Activated CD4-positive, alpha-beta T cell treated with anti-CD3 and anti-CD28 coated beads, Interleukin-2, amount 10 ng/mL, durations not matched to agents 7 days and 5 days (primary cell): ENCODE measurements at places on chromosomes 6 and 20.

DNA sequence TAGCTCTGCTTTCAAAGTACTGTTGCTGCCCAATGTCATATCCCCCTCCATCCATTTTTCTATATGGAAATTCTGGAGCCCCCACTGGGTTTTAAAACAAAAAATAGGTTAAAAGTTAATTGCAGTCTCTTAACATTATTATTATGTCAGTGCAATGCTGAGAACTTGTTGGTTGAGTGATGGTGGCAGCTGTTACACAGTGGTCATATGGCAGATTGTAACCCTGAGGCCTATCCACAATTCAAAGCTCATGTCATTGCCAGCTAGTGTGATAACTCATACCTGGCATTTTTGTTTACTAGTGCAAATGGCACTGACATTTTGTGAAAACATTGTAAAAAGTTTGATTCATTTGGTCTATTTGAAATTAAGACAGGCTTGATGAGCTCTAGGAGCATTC lies 305.7 kb upstream of the FLRT3 start:
- H3K36me3 ChIP-seq: no peaks in the 10 kb centered on the region
- H3K4me3 ChIP-seq: no peak overlapping the region
- no peaks in the 10 kb centered on the region for H3K4me1 ChIP-seq
- H3K27me3 ChIP-seq: no peaks in the 10 kb centered on the region
- no peak overlapping the region for H3K27ac ChIP-seq

DNA sequence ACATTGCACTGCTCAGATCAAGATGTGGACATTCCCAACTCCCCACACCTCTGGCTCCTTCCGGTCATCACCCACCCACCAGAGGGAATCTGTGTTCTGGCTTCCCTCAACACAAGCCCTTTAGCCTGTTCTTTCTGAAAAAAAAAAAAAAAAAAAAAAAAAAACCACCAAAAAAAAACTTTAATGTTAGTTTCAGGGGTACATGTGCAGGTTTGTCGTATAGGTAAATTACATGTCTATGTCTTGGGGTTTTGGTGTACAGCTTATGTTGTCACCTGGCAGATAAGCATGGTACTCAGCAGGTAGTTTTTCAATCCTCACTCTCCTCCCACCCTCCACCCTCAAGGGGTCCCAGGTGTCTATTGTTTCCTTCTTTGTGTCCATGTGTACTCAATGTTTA lies 135.8 kb upstream of the FOXA2 start:
- H3K36me3 ChIP-seq: no peaks in the 10 kb centered on the region
- H3K4me1 ChIP-seq: no peaks in the 10 kb centered on the region
- peaks cover 3% of the 10 kb centered on the region for H3K27me3 ChIP-seq
- H3K4me3 ChIP-seq: no peak overlapping the region

DNA sequence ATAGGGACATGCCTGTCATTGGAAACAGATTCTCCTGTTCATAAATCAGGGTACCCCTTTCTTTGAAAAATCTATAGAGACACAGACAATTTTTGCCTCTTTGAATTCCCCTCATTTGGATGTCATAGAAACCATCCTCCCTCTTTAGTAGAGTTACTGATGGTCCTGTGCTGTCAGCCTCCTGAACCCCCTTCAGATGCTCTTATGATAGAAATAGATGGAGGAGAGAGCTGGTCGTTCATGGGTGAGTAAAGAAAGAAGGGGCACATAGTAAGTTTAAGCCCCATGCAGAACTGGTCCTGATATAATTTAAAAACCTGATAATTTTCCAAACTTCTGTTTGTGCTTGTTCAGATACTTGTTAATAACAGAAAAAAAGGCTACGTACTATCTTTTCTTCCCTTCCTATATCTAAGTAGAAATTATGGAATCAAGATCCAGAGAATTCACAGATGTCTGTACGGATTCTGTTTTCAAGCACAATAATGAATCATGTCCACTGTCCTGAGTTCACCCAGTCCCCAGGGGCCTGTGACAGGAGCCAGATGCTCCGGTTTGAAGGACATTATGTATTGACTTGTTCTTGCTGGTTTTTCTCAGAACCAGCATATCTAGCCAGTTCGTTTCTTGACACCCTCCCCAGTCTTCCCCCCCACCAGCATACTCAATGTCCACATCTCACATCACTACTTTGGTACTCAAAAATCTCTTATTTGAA lies 78.1 kb downstream of the NCOA7 start:
- no peaks in the 10 kb centered on the region for H3K4me1 ChIP-seq
- no peaks in the 10 kb centered on the region for H3K27me3 ChIP-seq
- no peak overlapping the region for H3K27ac ChIP-seq
- no peak overlapping the region for H3K4me3 ChIP-seq
- peaks cover 2% of the 10 kb centered on the region for H3K36me3 ChIP-seq

DNA sequence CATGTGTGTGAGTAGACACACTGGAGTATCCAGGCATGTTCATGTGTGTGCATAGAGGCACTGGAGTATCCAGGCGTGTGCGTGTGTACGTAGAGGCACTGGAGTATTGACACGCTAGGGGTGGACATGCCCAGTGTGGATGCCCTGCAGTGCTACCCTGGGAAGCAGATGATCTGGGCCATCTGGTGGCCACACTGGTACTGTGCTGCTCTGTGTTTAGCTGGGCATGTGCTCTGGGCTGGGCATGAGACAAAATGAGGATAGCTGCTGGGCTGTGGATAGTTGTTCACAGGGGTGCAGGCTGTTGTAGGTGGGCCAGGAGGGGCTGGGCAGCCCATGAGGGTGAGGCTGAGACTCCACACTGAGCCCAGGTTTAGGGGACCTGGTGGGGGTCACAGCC lies 24.0 kb upstream of the NPBWR2 start:
- H3K4me1 ChIP-seq: no peaks in the 10 kb centered on the region
- H3K27me3 ChIP-seq: peaks cover 15% of the 10 kb centered on the region
- no peak overlapping the region for H3K27ac ChIP-seq
- no peak for DNase-seq

GRCh38 chr6:157760589-157761330 lies 62.3 kb upstream of the SNX9 start:
- DNase-seq: no peak
- no peak overlapping the region for H3K4me3 ChIP-seq
- H3K4me1 ChIP-seq: peaks cover 70% of the 10 kb centered on the region
- peaks cover 37% of the 10 kb centered on the region for H3K27me3 ChIP-seq
- H3K27ac ChIP-seq: peak overlapping the region; percentile 62
- no peaks in the 10 kb centered on the region for H3K36me3 ChIP-seq
